ENCODE measurements at places on chromosomes 5 and 9. TPM values are rescaled to one million over a fixed set of nuclear protein-coding genes. Genes with fewer than 3 reads are reported as not detected.
A peak's percentile ranks its signal among the peaks of the same experiment; 100 is the strongest.

- DNase-seq = peak; percentile 72
These were observed 1.4 kb downstream of the STING1 start for GRCh38 chr5:139481122-139481533.

The EIF4E1B gene
- not detected for total RNA-seq

The PCDHB13 gene
- total RNA-seq = 6.7 TPM

DNA sequence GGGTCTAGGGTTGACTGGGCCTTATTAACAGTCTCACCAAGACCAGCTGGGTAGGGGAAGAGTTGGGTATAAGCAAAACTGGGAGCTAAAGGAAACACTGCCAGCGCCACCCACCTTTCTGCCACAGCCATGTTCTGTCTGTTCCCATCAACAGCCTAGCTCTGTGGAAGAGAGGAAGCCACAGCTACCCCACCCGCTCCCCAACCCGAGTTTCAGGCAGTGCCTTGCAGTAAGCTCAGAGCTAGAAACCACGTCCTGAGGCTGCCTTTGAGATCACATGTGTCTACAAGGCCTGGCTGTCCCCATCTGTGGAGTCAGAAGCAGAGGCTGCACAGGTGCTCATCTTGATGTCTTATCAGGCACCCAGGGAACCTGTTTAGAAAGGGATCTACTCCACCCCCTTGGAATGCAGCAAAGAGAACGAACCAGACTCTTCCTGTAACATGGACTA is 15.3 kb downstream of the HNRNPH1 start:
- DNase-seq = no peak

DNA sequence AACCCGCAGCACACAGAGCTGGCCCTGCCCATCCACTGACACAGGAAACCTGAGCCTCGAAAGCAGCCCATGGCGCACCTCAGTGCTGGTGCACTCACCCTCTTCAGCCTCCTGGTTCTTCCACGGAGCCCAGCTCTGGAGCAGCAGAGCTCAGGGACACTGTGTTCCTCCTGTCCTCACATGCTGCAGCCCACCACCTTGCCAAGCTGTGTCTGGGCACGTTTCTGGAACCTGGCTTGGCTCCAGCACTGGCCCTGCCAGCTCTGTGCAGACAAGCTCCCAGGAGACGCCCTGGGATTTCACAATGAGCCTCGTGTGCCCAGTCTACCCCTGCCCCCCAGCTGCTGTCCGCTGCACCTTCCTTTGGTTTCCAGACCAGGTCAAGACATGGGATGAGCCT is 119.5 kb downstream of the SYK start:
- peak; percentile 93 for DNase-seq

GRCh38 chr5:103909391-103909790 is 346.8 kb upstream of the NUDT12 start:
- DNase-seq = no peak

DNA sequence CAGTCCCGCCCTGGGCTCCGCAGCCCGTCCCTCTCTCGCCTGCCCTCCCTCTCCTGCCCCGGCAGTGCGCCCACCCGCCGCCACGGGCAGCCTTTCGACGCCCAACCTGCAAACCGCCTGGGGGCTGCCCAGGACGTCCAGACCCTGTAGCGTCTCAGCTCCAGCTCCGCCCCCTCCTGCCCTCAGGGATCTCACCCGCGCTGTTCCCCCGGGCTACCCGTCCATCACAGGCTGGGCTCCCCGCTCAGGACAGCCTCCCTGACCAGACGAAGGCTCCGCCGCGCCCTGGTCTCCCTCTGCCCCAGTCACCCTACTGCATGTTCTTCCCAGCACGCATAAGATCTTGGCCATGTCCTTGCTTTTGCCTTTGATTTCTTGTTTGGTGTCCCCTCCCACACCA is 1.4 kb downstream of the RASGEF1C start:
- no peak for DNase-seq

- no peak for DNase-seq
These were observed 235.2 kb upstream of the MSX2 start for GRCh38 chr5:174489215-174489614.

The B4GALT7 gene
- total RNA-seq = 18.9 TPM

The MOCS2 gene
- total RNA-seq = 39.2 TPM

The TNFSF8 gene
- 3.7 TPM for total RNA-seq

DNA sequence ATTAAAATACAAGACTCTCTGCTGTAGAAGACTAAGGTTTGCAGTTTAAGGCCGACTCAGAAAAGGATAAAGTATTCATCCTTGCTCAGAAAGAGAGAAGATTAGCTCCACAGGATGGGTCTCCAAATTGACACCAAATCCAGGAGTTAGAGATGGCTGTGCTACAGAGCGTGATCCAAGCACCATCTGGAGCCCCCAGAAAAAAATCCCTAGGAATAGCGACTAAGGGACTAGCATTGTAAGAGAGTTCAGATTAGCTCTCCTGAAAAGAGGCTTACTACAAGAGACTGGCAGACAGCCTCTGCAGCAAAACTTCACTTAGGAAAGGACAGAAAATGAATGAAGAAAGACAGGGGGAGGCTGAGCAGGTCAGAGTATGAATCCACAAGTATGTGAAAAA is 3.7 kb downstream of the SIL1 start:
- DNase-seq = no peak

DNA sequence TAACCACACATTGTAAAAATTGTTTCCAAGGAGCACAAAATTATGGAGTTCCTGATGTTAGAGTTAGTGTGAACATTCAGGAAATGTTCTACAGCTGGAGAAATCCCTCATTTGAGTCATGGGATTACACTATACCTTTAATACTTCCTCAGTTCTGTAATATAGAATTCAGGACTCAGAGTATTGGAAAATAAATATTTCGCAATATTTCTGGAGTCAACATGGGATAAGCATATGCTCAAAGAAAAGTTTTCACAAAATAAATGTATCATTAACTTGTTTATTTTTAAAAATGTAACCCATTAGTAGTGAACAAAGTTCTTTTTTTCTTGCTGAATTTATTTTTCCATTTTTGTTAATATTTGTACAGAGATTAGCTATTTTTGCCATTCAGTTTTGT is 8.6 kb downstream of the CYLC2 start:
- DNase-seq = no peak

DNA sequence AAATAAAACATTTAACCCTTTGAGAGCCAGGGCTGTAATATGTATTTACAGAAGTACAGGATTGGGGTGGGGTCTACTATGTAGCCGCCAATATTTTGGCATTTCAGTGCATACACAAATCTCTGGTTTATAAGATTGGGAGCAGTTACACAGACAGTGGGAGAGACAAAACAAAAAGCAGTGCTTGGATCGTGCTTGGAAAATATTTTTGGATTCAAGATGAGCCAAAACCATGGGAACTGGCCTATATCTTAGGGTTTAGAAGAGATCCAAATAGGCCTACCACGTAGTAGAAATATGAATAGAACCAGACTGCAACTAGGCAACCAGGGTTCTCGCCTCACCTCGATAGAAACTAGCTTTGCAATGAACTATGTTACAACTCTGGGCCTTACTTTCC is 169.6 kb downstream of the SLC12A2 start:
- DNase-seq = no peak

The GRIN1 gene
- not detected for total RNA-seq

The JAKMIP2 gene
- total RNA-seq = 0.42 TPM

DNA sequence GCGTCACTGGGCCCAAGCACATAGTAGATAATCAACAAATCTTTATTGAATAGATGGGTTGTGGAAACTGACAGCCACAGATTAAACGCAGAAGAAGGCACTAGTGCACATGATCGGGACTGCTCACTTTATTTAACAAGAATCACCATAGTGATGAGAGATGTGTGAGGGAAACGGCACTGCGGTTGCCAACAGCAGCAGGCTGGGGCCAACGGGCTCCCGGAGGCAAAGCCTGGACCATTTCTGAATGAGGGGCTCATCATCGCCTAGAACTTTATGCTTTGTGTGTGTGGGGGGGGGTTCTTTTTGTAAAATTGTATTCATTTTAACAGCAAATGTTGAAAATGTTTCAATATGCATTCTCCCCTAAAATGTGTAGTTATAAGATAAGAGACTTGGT is 61.9 kb upstream of the RUFY1 start:
- peak; percentile 34 for DNase-seq

- DNase-seq = no peak
These were observed 213.3 kb downstream of the CDK5RAP2 start for GRCh38 chr9:120366644-120367019.

GRCh38 chr5:137282216-137282615 is 216.9 kb downstream of the SPOCK1 start:
- no peak for DNase-seq

DNA sequence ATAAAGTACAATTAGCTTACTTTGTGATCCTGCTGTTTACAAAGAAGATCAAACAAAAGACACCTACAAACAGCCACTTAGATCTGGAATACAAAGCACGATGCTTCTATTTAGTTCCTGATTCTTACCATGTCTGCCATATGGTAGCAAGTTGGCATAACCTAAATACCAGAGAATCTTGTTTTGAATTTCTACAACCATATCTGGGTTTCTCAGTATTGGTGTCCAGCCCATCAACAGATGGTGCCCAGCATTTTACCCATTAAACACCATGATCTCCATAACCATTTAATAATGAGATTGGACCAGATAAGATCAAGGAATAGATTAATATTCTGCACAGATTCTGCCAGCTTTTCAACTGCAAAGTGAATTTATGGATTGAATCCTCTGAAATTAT is 29.8 kb downstream of the SLC24A2 start:
- no peak for DNase-seq

DNA sequence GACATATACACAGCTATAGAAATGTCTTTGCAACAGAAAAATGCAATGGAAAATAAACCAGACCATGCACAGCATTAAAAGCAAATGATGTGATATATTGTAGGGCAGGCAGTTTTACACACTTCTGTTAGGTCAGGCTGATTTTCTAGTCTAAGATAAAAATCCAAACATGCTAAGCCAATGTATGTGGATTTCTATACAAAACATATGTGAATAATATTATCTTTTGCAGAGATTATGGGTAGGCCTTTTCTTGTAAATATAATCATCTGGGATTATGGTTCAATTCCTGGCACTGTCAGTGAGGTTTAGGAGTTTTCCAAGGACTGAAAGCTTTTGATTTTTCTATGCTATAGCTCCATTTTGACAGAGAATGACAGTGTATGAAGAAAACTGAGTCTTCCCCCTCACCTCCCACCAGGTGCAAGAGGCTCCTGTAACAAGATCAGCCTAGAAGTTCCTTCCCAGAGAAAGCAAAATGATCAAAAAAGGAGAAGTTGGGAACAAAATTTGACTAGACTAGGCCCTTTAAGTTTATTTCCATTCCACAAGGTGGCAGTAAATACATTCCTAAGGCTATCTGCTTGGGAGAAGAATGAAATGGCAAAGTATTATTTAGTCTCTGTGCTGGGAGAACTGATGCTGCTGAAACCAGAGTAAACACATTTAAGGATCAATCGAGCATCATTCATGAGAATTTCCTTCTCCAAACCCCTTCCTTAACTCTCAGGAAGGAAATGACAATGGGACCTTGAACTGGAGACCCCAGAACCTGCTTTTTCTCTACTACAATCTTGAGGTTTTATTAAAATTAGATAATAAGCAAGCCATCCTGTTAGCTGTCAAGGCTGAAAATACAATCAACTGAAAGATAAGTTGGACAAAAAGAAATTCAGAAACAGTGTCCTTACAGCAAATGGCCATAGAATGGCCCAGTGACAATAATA is 133.0 kb upstream of the TUT7 start:
- DNase-seq = no peak

The ZNG1F gene
- 9.5 TPM for total RNA-seq

DNA sequence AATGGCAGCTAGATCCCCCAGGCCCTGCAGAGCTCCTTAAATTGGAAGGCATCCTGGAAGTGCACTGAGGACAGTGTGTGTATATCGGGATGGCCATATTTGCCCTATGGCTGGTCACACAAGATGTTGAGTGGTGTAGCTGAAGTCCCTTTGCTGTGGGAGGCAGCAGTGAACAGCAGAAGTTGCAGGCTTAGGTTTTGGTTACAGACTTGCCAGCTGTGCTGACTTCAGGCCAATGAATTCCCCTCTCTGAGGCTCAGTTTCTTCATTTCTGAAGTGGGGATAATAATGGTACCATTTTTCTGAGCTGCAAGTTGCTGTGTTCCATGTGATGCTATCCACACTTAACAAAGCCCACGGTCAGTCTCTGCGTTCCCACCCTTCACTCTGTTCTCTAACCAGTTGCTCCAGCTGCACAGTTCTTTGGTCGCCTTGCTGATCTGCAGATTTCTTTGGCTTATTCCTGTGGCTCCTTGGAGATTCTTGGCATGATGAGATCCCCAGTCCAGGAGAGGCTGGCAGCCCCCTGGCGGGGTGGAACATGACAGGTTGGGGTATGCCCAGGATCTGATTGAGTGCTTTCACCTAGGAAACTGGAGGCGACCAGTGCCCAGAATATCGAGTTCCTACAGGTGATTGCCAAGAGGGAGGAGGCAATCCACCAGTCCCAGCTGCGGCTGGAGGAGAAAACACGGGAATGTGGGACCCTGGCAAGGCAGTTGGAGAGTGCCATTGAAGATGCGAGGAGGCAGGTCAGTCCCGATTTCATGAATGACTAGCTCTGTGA is 6.5 kb upstream of the GLE1 start:
- DNase-seq = peak; percentile 45

- DNase-seq = peak; percentile 72
These were observed 46.1 kb upstream of the RNU6ATAC start for GRCh38 chr9:134210511-134210907.

The SYK gene
- 31.5 TPM for total RNA-seq

The SLC44A1 gene
- 46.6 TPM for total RNA-seq

The NR6A1 gene
- total RNA-seq = 1.6 TPM

The EQTN gene
- total RNA-seq = 0.58 TPM

DNA sequence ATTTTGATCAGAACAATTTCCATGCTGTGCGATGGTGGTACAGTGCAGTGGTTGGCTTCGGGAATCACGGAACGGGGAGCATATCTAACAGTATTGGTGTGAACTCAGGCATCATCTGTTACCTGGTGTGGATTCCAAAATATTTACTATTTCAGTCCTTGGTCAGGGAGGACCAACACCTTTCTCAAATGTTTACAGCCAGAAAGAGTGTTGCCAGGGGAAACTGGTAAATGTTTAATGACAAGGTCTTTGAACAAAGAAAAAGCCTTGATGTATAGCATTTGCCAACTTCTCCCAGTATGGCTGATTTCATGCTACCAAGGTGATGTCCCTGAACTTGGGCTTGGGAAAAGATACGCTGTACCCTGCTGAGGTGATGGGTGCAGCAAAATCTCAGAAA is 145.6 kb upstream of the POC5 start:
- DNase-seq = no peak
